Caudate nucleus (tissue), 63 donors: ENCODE measurements at places on chromosomes 12 and 14.

- DNase-seq: peak; percentile 30
Measured at GRCh38 chr14:104604458-104605449, at the start of gene TMEM179. Gene TMEM179 (minus strand): TSS chr14:104604772. CDS start chr14:104604741, 31 bp downstream.

DNA sequence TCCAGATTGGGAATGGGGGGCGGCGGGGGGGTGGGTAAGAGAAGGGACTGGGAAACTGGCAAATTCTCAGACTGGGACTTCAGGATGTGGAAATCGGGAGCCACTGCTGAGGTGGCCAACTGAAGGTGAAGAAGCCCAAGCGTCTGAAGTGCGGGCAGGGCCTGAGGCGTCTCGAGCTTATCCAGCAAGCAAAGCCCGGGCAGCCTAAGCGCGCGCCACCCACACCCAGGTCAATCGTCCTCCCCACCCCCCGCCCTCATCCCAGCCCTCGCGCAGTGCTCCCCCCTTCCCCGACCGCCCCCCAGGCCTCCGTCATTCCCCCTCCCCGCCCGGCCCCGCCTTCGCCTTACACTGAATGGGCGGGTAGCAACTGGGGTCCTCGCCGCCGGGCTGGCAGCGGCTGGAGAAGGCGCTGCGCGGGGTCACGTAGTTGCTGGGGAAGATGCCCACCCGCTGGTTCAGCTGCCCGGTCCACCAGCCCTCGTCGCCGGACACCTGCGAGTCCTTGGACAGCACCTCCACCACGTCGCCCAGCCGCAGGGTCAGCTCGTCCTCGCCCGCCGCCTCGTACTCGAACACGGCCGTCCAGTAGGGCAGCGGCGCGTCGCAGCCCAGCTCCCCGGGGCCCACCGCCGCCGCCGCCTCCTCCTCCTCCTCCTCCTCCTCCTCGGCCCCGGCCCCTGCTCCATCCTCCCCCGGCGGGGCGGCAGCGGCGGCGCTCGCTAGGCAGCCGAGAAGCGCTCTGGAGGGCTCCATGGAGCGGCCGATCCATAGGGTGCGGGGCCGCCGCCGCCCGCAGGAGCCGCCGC lies 693 bp downstream of the MAP3K9 start:
- no peak for DNase-seq

GRCh38 chr12:110077800-110078199 lies 29.5 kb upstream of the C12orf76 start:
- DNase-seq: no peak

- DNase-seq: no peak
Measured at GRCh38 chr12:117262749-117263148, 72.5 kb upstream of the FBXO21 start.

GRCh38 chr12:6786416-6787094 lies 2.8 kb upstream of the CD4 start:
- no peak for DNase-seq

GRCh38 chr14:83133981-83134645 lies 1600.5 kb upstream of the SEL1L start:
- no peak for DNase-seq

GRCh38 chr12:54300225-54300731 lies 537 bp downstream of the NFE2 start:
- no peak for DNase-seq

DNA sequence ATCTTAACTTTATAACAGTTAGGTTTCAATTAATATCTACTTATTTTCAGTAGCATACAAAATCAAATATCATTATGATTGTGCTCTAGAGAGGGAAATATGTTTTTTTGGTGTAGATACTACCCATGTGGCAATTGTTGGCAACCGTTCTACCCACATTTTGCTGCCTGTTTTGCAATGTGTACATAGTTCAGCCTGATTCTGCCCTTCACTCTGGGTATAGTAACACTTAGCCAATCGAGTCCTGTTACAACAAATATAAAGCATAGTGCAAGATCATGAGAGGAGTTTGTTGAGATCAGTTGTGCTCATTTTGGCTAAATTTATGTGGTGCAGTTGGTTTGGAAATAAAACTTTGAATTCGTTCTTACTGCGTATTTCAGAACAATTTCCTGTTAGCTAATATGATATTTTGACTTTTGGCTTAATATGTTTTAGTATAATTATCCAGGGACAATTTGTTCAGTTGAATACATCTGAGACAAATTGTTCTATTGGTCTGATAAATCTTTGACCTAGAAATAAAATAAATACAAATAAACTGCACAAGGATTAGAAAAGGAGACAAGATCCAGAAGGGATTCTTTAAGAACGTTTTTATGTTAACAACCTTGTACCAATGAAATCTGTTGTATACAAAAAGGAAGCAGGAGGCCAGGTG lies 76.9 kb downstream of the ATF7IP start:
- no peak for DNase-seq

DNA sequence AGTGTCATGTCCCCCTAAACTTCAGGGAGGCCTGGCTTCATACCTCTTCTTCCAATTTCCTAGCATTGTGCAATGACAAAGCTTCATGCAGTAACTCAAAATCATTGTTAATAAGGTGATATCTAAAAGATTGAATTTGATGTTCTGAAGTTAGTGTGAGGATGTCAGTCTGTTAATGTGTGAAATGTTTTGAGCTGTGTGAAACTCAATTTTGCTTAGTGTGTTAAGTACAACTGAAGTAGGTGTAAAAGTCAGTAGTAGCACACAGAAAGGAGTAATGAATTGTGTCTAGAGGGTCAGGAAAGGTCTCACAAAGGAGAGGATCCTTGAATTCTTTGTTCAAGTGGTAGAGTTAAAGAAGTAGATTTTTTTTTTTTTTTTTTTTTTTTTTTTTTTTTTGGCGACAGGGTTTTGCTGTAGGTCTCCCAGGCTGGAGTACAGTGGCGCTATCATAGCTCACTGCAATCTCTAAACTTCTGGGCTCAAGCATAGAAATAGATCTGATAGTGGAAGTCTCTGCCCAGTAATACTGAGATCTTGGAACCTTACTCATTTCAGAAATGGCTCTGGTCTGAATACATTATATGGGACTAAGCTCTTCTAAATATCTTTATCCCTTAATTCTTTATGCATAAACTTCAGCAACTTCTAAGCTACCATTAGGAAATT lies 63.9 kb downstream of the FUT8 start:
- no peak for DNase-seq

- no peak for DNase-seq
Measured at GRCh38 chr12:43501703-43502102, 50.3 kb downstream of the ADAMTS20 start.

DNA sequence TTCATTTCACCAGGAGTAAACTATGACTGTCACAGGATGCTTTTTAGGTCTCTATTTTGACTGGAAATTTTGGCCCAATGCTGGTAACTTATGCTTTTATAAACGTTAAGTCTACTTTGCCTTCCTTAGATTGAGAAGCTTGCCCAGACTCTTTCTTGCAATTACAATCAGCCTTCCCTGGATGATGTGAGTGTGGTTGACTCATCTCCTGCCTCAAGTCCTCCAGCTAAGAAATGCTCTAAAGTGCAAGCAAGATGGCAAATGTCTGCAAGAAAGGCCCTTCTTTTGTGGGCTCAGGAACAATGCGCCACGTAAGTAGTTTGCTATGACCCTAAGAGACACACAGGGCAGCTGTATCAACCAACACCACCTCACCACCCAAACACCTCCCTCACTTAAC lies 96.9 kb downstream of the SYNE2 start:
- DNase-seq: no peak
